Myocyte (in vitro differentiated cells): ENCODE measurements at places on chromosomes 5 and 9.

DNA sequence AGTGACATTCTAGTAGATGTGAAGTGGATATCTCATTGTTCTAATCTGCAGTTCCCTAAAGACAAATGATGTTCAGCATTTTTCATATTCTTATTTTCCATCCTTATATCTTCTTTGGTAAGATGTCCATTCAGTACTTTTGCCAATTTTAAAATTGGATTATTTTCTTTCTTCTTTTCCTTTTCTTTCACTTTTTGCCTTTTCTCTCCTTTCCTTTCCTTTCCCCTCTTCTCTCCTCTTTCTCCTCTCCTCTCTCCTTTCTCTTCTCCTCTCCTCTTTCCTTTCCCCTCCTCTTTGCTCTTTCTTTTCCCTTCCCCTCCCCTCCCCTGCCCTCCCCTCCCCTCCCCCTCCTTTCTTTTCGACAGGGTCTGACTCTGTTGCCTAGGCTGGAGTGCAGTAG, 10.1 kb downstream of the ZFYVE16 start:
- DNase-seq, result no peak

- DNase-seq, result no peak
These were observed 78.4 kb downstream of the NDFIP1 start for GRCh38 chr5:142186857-142187594.

DNA sequence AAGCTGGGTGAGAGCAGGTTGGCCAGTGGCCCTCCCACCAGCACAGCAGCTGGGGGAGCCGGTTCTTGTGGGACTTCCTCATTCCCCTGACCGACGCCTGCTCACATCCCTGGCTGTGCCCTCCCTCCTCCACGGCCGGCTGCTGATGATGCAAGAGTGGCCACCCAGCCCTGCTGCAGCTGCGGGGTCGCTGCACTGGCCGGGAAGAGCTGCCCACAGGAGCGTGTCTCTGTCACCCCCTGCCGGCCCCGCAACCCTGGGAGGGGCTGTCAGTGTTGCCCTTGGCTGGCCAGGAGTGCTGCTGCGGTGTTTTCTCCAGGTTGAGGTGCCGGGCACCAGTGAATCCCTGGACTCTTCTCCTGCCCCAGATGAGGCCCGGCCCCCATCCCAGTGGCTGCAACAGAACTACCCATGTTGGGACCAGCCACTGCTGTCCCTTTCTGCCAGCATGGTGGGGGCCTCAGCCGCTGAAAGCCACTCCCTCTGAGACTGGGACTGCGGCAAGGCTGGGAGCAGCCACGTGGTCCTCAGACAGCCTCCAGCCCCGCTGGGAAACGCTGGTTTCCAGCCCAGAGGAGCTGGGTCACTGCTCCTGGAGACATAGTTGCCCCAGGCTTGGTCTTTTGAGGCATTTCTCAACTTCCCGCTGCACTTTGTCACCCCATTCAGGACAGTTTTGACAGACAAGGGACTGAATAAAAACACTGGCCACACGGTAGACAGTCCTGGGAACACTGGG, 739 bp downstream of the CARD9 start:
- DNase-seq, result peak; percentile 93

- no peak for DNase-seq
These were observed 48.1 kb upstream of the PRR16 start for GRCh38 chr5:120415985-120416384.

GRCh38 chr9:37761511-37761910, 7.9 kb downstream of the TRMT10B start:
- peak; percentile 20 for DNase-seq

DNA sequence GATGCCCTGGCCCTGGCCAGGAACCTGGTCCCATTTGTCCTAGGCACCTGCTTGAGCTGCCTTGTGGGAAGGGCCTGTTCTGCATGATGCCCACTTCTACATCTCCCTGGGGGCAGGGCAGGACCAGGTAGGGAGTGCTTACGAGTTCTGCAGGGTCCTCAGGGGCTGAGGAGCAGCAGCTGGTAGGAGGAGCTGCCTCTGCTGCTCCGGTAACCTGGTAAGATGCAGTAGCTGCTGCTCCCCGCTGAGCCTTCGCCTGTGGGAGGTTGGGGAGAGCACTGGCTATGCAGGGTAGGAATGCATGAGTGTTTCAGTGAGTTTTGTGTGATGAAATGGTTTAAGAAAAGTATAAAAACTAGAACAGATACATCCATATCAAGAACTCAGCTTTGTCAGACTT, 13.6 kb downstream of the LRRC8A start:
- no peak for DNase-seq

- DNase-seq, result peak; percentile 61
These were observed 132.5 kb downstream of the SEMA6A start for GRCh38 chr5:116442095-116442534.

DNA sequence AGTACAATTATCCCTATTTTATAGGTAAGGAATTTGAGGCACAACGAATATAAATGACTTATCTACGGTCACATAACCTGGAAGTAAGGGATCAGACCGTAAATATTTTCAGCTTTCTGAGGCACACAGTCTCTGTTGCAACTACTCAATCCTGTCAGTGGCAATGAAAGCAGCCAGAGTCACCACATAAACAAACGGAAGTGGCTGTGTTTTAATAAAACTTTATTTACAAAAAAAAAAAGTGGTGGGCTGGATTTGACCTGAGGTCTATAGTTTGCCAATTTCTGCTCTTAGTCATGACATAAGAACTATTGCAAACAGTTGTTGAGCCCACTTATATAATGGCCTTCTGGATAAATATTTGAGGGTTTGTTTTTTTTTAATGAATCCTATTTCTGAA, 29.6 kb downstream of the ZNF366 start:
- no peak for DNase-seq

- no peak for DNase-seq
These were observed 77.3 kb downstream of the LRSAM1 start for GRCh38 chr9:127528422-127529251.

- DNase-seq, result no peak
These were observed 78.4 kb downstream of the EBF1 start for GRCh38 chr5:159021136-159021900.

DNA sequence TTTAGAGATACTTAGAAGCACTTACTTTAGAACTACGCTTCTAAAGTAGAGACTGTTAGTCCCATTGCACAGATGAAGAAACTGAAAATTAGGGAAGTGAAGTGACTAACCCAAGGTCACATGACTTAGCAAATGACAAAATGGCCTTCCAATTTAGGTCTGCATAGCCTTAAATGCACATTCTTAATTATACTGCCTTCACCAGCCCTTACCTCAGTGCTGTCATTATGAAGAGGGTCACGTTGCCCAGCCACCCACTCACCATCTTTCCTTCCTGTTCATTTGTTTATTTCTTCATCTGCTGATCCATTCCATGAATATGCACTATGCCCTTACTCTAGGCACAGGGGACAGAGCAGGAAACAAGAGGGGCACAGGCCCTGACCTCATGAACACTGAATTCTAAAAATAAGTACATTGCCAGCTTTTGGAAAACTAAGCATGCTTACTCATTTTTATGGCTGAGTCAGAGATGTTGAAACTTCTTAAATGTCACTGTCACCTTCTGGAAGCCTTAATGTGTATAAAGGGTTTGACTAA, 8.6 kb downstream of the HAVCR2 start:
- peak; percentile 24 for DNase-seq

GRCh38 chr9:4196376-4196775, 103.5 kb downstream of the GLIS3 start:
- no peak for DNase-seq

DNA sequence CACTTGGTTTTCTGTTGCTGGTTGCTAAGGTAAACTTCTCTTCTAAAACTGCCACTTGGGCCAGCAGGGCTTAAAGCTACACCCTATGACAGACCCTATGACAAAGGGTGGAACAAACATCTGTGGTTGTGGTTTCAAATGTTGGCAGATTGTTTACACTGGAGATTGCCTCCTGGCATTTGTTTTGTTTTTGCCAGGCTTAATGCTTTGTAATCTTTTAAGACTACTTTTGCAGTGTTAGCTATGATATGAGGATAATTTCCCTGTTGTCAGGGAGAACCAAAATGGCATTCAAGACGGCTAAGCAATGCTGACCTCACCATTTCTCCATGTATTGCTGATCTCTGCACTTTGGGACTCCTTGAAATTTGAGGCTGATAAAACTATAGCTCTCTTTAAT, 50.3 kb downstream of the MAMDC2 start:
- DNase-seq, result peak; percentile 95

- no peak for DNase-seq
These were observed 1.9 kb downstream of the MTAP start for GRCh38 chr9:21804331-21804730.

- no peak for DNase-seq
These were observed 61.5 kb downstream of the TENT4A start for GRCh38 chr5:6774721-6775204.

GRCh38 chr9:15137658-15138356, 169.2 kb downstream of the TTC39B start:
- DNase-seq, result no peak

GRCh38 chr5:137610598-137610997, 111.5 kb upstream of the SPOCK1 start:
- no peak for DNase-seq

DNA sequence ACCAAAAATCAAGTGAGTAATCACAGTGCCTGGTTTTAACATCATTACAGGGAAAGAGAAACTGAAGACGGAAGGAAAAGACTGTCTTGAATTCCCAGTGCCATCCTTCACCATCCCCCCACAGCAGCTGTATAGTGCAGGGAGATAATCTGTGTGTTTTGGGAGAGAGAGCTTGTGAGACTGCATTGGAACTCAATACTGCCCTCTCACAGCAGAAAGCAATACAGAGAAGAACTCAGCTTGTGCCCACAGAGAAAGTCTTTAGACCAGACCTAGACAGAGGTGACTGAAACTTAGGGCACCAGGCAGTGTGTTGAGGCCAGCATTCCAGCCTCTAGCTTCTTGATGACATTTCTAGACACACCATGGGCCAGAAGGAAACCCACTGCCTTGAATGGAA, 754.7 kb upstream of the CDH6 start:
- DNase-seq, result no peak

DNA sequence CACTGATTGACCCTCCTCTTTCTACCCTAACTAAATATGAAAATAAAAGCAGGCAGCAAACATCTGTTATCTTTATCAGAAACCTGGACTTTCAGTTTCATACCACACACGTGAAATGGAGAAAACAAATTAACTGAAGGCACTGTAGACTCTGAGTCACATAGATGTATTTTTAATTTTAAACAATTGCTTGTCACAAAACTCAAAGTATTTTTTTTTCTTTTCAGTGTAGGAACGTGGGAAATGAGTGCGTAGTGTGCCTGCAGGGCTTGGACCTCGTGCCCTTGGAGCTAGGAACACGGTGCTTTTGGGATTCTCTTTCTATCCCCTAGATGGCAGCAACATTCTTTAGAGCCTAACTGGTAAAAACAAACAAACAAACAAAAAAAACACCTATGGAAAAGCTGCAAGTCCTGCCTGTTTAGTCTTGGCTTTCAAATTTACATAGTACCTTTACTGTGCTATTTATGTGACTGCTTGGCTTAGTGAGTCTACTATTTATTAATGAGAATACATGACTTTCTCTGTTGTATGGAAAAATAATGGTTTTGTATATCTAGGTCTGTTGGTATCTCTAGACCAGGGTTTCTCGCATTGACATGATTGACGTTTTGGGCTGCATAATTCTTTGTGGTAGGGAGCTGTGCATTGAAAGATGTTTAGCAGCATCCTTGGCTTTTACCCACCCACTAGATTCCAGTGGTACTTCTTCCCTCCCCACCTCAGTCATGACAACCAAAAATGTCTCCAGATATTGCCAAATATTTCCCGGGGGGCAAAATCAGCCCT, 16.8 kb upstream of the ACTBL2 start:
- peak; percentile 64 for DNase-seq

DNA sequence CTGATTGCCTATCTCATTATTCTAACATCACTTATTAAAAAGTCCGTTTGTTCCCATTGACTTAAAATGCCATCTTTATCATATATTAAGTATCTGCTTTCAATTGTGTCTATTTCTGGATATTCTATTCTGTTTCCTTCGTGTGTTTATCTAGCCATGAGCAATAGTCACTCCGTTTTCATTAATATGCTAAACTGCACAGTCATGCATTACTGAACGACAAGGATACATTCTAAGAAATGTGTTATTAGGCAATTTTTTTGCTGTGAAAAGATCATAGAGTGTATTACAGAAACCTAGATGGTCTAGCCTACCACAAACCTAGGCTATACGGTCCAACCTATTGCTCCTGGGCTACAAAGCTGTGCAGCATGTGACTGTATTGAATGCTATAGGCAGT, 482.9 kb downstream of the IRX1 start:
- no peak for DNase-seq

GRCh38 chr5:59722874-59723273, 170.7 kb downstream of the PDE4D start:
- DNase-seq, result no peak

DNA sequence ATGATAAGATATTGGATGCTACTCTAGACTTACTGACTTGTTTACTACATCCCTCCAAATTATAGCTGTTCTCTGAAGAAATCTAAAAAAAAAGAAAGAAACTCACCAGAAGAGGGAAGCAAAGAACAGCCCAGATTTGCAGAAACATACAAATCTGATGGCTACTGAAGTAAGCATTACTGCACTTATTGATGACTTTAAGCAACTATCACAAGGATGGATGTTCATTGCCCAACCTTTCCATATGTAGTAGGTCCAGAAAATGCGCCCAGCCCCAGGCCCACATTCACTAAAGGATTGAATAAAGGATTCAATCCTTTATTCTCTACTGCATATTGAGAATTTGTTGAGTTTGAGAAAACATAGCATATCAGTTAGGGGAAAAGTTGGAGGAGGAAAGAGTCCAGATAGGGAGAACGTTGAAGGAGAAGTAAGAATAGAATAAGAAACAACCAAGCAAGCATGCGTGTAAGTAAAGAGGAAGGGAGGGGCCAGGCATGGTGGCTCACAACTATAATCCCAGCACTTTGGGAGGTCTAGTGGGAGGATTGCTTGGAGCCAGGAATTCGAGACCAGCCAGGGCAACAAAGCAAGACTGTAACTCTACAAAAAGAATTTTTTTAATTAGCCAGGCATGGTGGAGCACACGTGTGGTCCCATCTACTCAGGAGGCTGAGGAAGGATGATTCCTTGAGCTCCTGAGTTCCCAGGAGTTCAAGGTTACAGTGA, 33.8 kb upstream of the DTWD2 start:
- peak; percentile 24 for DNase-seq

DNA sequence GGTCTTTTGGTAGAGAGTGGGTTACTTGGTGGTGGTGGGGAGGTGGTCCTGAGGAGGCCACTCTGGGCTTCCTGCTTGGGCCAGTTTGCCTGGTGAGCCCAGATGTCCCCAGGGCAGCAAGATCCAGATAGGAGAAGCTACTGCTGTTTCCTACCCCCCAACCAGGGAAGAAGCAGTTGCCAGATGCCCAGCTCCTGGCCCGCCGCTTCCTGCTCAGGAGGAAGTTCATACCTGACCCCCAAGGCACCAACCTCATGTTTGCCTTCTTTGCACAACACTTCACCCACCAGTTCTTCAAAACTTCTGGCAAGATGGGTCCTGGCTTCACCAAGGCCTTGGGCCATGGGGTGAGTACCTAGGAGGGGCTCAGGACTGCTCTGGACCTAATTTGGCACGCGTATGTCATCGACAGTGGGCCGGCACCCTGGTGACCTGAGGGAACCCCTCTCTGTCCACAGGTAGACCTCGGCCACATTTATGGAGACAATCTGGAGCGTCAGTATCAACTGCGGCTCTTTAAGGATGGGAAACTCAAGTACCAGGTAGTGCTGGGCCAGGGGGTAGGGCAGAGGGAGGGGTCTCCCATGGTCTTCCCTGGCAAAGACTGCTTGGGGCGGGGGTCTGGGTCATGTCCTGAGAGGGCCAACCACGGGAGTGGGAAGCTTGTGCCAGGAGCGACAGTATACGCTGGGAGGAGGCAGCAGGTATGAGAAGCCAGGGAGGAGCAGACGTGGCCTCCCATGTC, 10.6 kb downstream of the PTGS1 start:
- no peak for DNase-seq
